ENCODE measurements at places on chromosomes 4 and X. TPM values are rescaled to one million over a fixed set of nuclear protein-coding genes. Genes with fewer than 3 reads are reported as not detected.

DNA sequence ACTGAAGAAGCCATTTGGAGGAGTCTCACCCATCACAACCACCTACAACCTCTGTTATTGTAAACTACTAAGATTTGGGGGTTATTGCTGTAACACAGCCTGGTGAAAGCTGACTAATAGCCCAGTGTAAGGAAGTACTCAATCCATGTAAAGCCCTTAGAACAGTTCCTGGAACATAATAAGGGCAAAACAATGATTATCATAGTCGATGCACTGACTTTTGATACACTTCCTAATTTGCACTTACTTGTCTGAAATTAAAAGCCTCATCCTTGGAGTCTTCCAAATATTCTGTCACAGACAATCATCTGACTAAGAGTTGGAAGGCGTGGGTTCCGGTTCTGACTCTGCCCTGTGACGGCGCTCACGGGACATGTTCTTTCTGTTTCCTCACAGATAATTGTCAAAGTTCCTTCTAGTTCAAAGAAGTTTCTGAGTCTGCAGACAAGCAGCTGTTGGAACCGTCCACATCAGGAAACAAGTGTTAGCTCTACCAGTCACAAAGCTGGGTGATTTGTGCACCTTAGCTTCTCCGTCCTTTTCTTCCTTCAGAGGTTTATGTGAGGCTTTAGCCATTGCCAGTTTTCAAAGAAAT is 33.4 kb upstream of the RASGEF1B start:
- H3K36me3 ChIP-seq = no peaks in the 10 kb centered on the region
- peak overlapping the region; percentile 97 for H3K27ac ChIP-seq
- no peak for DNase-seq
- peaks cover 45% of the 10 kb centered on the region for H3K4me1 ChIP-seq
- peaks cover 8% of the 10 kb centered on the region for H3K27me3 ChIP-seq
- no peak overlapping the region for H3K4me3 ChIP-seq

GRCh38 chr4:35993606-35994005 is 250.7 kb downstream of the ARAP2 start:
- H3K36me3 ChIP-seq = no peaks in the 10 kb centered on the region
- no peak overlapping the region for H3K27ac ChIP-seq
- no peak for DNase-seq
- H3K27me3 ChIP-seq = no peaks in the 10 kb centered on the region
- H3K4me3 ChIP-seq = no peak overlapping the region

GRCh38 chr4:33825685-33826084 is 2418.6 kb downstream of the ARAP2 start:
- no peaks in the 10 kb centered on the region for H3K27me3 ChIP-seq
- no peaks in the 10 kb centered on the region for H3K36me3 ChIP-seq
- no peaks in the 10 kb centered on the region for H3K4me1 ChIP-seq
- H3K27ac ChIP-seq = no peak overlapping the region

- H3K36me3 ChIP-seq = no peaks in the 10 kb centered on the region
- no peak overlapping the region for H3K4me3 ChIP-seq
- peaks cover 9% of the 10 kb centered on the region for H3K4me1 ChIP-seq
These were observed 92.8 kb downstream of the FRAS1 start for GRCh38 chr4:78149751-78150542.

GRCh38 chrX:150326541-150327247 is 36.4 kb upstream of the MAMLD1 start:
- peaks cover 2% of the 10 kb centered on the region for H3K27me3 ChIP-seq
- H3K27ac ChIP-seq = no peak overlapping the region
- DNase-seq = no peak
- no peak overlapping the region for H3K4me3 ChIP-seq

DNA sequence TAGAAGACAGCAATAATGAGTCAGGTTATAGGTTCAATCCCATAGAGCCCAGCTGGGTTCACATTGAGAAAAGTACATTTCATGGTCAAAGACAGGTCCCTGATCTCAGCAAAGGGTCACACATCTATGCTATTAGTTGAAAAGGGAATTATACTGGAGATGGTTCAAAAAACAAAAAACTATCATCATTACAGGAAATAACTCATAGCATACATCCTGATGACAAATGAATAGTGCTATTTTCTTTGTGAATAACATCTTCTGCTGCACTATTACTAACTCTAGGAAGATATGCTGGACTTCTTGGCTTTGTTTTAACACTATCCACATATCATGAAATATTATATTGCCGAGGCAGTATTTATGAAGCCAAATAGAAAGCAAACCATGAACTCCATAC is 202.5 kb upstream of the MAB21L2 start:
- peaks cover 5% of the 10 kb centered on the region for H3K4me1 ChIP-seq
- DNase-seq = no peak
- H3K4me3 ChIP-seq = no peak overlapping the region

GRCh38 chrX:19907794-19908193 is 20.4 kb upstream of the SH3KBP1 start:
- H3K36me3 ChIP-seq = no peaks in the 10 kb centered on the region
- no peak overlapping the region for H3K27ac ChIP-seq
- H3K27me3 ChIP-seq = no peaks in the 10 kb centered on the region
- H3K4me1 ChIP-seq = no peaks in the 10 kb centered on the region
- no peak overlapping the region for H3K4me3 ChIP-seq

GRCh38 chr4:53151489-53151788 is 214.4 kb downstream of the SCFD2 start:
- no peaks in the 10 kb centered on the region for H3K4me1 ChIP-seq
- peaks cover 17% of the 10 kb centered on the region for H3K36me3 ChIP-seq
- H3K27me3 ChIP-seq = no peaks in the 10 kb centered on the region
- no peak overlapping the region for H3K27ac ChIP-seq

DNA sequence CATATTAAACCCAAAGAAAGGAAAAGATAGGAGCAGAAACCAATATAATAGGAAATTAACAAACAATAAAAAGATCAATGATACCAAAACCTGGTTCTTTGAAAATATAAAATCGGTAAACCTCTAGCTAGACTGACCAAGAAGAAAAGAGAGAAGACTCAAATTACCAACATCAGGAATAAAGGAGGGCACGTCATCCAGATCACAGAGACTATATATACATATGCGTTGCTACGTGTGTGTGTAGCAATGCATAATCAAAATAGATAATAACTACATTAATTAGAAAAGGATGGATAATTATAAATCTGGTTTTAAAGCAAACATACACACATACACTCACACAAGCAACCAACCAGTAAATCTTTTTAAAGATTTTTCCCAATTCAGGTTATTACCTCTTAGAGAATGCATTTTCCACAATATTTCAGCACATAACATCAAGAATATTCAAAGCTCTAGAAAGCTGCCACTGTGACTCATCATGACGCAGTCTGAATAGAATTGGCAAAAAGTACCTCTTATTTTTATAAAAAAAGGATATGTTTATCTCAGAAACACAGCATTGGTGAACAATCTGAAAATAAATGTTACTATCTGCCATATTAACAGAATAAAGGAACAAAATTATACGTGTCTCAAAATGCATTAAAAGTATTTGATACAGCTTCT is 41.4 kb upstream of the USP9X start:
- DNase-seq = no peak
- no peak overlapping the region for H3K27ac ChIP-seq

GRCh38 chrX:54482839-54483593 is 13.0 kb downstream of the FGD1 start:
- peak overlapping the region; percentile 64 for H3K27ac ChIP-seq
- H3K4me3 ChIP-seq = no peak overlapping the region
- H3K36me3 ChIP-seq = no peaks in the 10 kb centered on the region
- peaks cover 3% of the 10 kb centered on the region for H3K27me3 ChIP-seq
- H3K4me1 ChIP-seq = peaks cover 16% of the 10 kb centered on the region
- no peak for DNase-seq

DNA sequence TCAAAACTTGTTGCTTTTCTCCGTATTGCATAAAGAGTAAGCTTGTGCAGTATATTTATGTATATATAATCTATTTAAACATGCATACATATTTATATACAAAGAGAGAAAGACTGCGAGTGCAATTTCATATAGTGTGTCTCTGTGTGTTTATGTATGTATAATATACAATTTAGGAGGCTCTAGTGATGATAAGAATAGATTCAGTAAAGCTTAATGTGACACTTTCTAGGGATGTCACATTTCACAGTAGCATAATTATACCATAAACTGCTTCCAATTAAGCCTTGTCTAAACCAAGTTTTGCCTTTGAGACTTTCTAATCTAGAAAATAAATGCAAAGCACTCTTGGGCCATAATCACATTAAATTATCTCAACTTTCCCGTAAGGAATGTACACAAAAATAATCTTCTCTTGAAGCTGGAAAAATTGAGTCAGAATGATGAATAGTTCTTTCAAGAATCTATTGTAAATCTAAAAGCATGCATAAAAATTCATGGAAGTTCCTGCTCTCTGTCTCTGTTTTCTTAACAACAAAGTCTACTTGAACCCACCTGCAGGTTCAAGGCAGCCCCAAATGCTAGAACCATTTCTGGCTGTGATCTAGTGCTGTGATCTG is 114.1 kb upstream of the NPY2R start:
- no peak overlapping the region for H3K4me3 ChIP-seq
- no peak for DNase-seq

DNA sequence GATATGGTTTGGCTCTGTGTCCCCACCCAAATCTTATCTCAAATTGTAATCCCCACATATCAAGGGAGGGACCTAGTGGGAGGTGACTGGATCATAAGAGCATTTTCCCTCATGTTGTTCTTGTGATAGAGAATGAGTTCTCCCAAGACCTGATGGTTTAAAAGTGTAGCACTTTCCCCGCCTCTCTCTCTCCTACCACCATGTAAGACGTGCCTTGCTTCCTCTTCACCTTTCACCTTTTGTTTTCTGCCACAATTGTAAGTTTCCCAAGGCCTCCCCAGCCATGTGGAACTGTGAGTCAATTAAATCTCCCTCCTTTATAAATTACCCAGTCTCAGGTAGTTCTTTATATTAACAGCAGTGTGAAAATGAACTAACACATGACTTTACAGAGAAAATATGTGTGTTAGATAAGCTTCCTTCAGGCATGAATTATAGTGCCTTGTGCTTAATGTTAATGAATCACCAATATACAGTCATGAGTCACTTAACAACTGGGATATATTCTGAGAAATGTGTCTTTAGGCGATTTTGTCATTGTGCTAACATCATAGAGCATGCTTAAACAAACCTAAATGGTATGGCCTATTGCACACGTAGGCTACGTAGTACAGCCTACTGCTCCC is 37.9 kb downstream of the PDGFC start:
- no peak for DNase-seq
- H3K27ac ChIP-seq = no peak overlapping the region
- no peak overlapping the region for H3K4me3 ChIP-seq
- H3K4me1 ChIP-seq = no peaks in the 10 kb centered on the region

DNA sequence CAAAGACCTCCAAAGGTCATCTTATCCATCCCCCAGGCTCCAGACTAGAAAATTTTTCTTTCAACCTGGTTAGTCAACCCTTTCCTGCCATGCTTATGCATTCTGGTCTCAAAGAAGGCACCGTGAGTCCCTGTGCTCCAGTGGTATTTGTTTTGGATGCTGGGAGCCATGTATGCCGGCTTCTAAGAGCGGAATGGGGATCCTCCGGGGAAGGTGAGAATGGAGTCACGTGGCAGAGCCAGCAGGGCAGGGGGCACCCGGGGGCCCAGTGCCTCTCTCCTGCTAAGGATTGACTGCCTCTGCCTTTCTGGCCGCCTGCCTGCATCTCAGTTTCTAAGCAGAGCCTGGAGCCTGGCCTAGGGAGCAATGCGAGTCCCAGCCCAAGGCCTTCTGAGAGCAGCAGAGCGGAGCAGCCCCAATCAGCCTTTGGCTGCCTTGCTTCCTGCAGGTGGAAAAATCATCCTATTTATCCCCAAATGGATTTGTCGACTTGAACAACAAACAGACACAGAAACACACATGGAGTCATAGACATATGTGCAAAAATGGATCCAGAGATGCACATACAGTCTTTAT is 141.0 kb downstream of the PJA1 start:
- no peaks in the 10 kb centered on the region for H3K36me3 ChIP-seq
- DNase-seq = no peak
- no peak overlapping the region for H3K27ac ChIP-seq
- no peaks in the 10 kb centered on the region for H3K27me3 ChIP-seq
- no peak overlapping the region for H3K4me3 ChIP-seq

GRCh38 chr4:62709618-62710252 is 1509.6 kb downstream of the ADGRL3 start:
- H3K27me3 ChIP-seq = no peaks in the 10 kb centered on the region
- H3K4me1 ChIP-seq = peaks cover 3% of the 10 kb centered on the region
- no peak for DNase-seq
- H3K4me3 ChIP-seq = no peak overlapping the region

GRCh38 chr4:66091786-66092185 is 421.5 kb upstream of the EPHA5 start:
- peaks cover 1% of the 10 kb centered on the region for H3K27me3 ChIP-seq
- no peak overlapping the region for H3K27ac ChIP-seq
- H3K4me1 ChIP-seq = no peaks in the 10 kb centered on the region
- H3K4me3 ChIP-seq = no peak overlapping the region
- H3K36me3 ChIP-seq = peaks cover 12% of the 10 kb centered on the region

DNA sequence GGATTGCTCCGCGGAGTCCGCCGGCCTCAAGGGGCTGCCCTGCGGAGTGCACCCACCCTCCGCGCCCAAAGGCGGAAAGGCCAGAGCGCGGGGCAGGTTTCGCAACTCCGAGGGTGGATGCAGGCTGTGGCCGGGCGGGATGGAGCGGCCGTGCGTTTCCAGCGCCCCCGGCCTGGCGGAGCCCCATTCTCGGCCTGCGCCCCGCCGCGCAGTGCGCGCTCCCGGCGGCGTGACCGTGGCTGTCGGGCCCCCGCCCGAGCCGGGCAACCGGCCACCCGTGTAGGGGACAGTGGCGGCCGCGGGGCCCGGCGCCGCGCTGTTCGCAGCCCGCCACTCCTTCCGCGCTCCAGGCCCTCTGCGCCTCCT is 331 bp downstream of the SETD7 start:
- peak overlapping the region; percentile 95 for H3K27ac ChIP-seq
- no peak for DNase-seq
- peaks cover 23% of the 10 kb centered on the region for H3K27me3 ChIP-seq
- H3K36me3 ChIP-seq = no peaks in the 10 kb centered on the region
- H3K4me1 ChIP-seq = peaks cover 43% of the 10 kb centered on the region

DNA sequence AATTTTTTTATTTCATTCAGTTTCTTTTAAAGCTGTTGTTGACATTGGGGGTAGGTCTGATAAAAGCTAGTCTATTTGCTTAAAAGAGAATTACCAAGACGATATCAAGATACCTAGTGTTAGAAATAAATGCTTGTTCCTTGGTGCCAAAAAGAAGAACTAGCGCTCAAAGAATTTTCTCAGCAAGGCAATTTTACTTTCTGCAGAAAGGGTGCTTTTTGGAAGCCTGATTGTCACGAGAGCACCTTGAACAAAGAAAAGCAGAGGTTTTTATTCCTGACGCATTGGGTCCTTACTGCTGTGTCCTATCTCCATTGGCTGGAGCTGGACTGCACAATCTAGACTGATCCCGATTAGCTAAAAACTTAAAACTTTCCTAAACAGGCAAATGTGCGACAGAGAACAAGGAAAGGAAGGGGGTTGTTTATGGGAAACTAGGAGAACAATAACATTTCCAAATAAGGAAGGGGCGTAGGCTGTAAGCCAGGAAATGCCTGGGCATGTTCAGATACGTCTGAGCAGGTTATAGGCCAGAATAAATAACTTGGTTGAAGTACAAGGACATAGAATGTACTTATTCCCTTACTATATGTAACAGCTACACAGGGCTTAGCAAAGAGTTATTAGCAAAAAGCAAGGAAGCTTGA is 50.3 kb upstream of the STPG2 start:
- H3K4me1 ChIP-seq = no peaks in the 10 kb centered on the region
- H3K27ac ChIP-seq = no peak overlapping the region

Gene C1QTNF7
- not detected for total RNA-seq

Gene SYTL4
- total RNA-seq = 0.25 TPM

Gene CXCL11
- not detected for total RNA-seq

Gene TCEAL5
- total RNA-seq = 8.7 TPM

Gene MAP7D2
- 3.0 TPM for total RNA-seq

Gene SUPT20HL1
- total RNA-seq = not detected
